ENCODE measurements at places on chromosomes 6 and 20.

DNA sequence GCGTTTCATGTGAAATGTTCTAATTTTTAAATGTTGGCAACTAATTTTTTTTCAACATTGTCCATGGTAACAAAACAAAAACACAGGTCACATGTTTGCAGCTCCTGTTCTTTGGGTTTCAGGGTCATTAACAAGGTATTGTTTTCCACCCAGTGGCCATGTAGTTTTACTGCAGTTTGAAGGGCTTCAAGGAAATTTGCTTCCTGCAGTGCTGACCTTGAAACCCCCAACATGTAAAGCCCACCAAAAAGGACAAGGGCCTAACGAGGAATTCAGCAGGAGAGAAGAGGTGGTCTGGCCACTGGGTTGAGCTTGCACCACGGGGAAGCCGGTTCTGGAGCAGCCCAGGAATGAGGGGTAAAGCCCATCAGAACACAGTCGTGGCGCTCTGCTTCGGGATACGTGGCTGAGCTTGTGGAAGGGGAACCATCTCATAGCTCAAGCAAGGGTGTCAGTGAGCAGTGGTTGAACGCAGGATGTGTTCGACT, 13.9 kb upstream of the KLHL31 start:
- DNase-seq: no peak

DNA sequence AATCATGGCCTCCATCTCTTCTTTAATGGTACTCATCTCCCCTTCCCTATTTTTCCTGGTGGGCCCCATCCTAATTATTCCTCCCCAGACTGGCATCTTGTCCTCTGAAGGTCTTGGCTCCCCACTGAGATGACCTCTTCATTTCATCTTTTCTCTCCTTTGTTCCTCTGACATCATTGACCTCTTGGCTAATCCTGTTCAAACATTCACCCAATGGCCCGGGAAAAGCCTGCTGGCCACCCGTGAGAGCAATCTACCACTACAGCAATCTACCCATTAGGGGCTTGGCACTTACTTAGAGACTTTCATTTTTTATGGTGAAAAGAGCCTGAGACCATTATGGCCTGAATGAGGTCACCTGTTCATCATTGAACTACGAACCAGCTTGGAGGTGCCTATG, 130.8 kb downstream of the DNAH8 start:
- no peak for DNase-seq

DNA sequence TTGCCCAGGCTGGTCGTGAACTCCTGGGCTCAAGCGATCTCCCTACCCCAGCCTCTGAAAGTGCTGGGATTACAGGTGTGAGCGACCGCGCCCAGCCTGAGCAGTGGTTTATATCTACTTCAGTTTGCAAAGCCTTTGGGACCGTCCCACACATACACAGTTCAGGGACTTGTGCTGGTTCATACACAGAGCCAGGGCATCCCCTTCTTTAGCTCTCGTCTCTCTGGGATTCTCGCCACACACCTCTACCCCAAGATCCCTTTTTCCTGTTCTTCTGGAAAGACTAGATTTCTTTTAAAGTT, 12.5 kb downstream of the CAP2 start:
- no peak for DNase-seq

DNA sequence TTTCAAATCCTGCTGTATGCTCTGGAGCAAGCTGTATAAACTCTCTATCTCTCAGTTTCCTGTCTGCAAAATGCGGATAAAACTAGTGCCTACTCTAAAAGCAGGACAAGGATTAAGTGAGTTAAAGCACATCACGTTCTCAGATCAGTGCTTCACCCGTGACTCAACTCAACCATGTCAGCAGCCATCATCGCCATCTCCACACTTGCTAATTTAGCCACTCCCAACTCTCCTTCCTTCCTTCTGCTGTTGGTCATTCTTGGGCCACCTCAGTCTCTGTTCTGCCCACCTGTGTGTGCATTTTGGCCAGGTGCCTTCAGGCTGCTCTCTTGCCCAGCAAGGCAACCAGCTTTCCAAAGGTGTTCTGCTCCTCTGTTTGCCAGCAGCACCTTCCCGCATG, 260.0 kb upstream of the CDYL start:
- no peak for DNase-seq

DNA sequence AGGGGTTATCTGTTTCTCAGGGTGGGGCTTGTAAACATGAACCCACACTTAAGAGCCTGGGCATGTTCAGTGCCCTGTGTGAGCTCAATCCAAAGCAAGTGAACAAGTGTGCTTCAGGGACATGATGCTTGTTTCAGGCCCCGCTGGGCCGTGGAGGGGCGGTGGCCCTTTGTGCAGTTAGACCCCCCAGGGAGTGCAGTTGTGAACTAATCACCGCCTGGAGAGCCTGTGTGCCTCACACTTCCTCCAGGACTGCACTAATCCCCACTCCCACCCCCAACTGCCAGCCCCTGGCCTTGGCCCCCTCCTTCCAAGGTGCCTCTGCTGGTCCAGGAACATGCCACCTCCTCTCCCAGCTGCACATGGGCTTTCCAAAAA, 58.1 kb downstream of the RREB1 start:
- DNase-seq: no peak

GRCh38 chr6:35955970-35956369, 35.1 kb upstream of the SRPK1 start:
- DNase-seq: no peak

GRCh38 chr20:44056010-44056698, 130.8 kb downstream of the JPH2 start:
- peak; percentile 24 for DNase-seq

GRCh38 chr6:7170117-7170732, 62.5 kb downstream of the RREB1 start:
- DNase-seq: no peak

- no peak for DNase-seq
These were observed 83.8 kb downstream of the SASH1 start for GRCh38 chr6:148426317-148426977.

DNA sequence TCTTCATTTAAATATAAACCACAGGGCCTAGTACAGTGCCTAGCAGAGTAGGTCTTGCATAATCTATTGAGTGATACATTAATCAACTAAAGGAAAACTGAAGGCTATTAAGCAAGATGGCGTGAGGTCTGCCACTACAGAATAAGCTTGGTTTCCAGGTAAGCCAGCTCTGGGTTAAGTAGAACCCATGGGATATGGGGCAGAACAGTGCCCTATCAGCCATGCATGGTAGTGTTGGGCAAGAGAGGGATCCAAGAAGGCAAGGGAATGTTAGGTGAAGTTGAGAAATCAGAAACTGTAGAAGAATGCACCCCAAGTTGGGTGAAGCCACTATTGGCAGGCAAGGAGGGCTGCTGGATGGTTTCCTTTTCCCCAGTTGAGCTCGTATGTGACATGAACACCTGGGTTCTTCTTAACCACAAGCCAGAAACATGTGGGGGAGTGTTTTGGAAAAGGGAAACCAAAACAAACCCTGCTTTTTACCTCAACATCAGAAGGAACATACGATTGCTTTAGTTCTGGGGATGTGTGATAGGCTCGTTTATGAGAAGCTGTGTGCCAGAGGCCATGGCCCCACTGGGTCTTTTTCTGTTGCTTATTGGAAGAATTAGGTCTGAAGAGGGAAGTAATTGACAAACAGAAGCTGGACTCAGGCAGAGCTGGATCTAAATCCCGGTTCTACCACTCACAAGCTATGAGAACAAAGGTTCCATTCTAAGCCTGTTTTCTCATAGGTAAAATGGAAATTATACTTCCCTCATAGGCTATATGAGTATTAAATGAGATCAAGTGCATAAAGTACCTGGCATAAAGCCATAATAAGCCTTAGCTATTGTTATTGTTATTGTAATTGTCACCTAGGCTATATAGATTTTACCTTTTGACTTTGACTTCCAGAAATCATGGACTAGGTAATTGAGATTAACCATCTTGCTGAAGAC, 33.5 kb downstream of the NEDD9 start:
- DNase-seq: no peak

- no peak for DNase-seq
These were observed 106.2 kb downstream of the DST start for GRCh38 chr6:56536536-56536935.

GRCh38 chr6:152636609-152637295, 410 bp downstream of the SYNE1 start:
- no peak for DNase-seq

DNA sequence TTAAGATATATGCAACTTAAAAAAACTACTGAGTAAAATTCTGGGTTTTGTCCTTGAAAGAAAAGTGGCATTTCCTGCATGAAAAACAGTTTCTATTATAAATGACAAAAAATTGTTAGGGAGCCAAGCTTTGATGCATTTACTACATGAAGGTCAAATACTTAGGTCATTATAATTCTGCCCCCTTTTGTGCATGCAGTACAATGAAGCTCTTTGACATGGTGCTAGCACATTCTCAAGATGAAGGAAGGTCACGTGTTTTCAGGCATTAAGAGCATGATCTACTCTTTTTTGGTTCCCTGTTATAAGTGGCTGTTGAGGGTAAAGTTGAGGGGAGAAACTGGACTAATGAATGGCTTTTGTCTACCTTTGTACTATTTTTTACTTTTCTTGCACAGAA, 72.7 kb downstream of the FOXO3 start:
- no peak for DNase-seq

- no peak for DNase-seq
These were observed 85.2 kb upstream of the ELOVL5 start for GRCh38 chr6:53433951-53434285.

GRCh38 chr6:27178407-27178730, 69.1 kb upstream of the PRSS16 start:
- no peak for DNase-seq

DNA sequence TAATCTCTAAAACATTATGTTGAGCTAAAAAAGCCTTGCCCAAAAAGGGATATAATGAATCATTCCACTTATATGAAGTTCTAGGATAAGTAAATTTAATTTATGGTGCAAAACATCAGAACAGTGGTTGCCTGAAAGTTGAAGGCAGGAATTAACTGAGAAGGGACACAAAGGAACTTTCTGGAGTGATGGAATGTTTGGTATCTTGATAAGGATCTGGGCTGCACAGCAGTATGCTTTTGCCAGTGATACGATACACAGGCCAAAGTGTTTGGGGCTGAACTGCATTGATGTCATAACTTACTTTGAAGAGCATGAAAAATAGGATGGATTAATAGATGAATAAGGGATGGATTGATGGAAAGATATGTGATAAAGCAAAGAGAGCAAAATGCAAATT, 146.1 kb upstream of the LRFN2 start:
- DNase-seq: no peak

GRCh38 chr6:80742481-80742880, 636.0 kb downstream of the BCKDHB start:
- DNase-seq: no peak

DNA sequence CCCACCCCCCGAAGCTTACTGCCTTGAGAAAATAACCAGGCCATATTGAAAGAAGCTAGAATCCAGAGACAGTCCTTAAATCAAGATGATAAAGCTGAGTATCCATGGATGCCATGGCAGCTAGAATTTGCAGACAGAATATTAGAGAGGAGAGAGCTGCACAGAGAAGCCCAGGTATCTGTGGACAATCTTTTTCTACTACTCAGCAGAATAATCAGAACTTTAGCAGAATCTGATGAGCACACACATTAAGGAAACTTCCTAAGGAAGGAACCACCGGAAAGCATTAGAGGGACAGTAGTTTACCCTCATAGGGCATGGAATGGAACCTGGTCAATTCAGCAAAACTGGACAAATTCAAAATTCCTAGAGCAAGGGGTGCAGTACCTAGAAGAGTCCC, 1001.7 kb downstream of the HACE1 start:
- DNase-seq: no peak

DNA sequence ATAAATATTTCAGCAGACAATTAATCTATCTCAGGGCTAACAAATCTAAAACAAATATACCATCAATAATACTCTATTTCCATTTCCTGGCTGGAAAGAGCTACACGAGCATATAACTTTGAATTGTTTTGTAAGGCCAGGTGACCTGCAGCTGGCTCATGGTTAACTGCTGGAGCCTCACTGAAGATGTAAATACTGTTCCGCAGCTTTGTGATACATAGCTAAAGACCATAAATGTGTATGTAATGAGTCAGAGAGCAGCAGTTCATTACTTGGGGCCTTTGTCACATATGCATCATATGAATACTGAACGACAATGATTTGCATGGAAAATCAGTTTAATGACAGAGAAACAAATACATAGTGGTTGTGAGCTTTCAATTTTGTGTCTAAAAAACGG, 109.4 kb upstream of the CCN2 start:
- DNase-seq: no peak

GRCh38 chr20:2757969-2758368, 42.5 kb downstream of the CPXM1 start:
- no peak for DNase-seq

DNA sequence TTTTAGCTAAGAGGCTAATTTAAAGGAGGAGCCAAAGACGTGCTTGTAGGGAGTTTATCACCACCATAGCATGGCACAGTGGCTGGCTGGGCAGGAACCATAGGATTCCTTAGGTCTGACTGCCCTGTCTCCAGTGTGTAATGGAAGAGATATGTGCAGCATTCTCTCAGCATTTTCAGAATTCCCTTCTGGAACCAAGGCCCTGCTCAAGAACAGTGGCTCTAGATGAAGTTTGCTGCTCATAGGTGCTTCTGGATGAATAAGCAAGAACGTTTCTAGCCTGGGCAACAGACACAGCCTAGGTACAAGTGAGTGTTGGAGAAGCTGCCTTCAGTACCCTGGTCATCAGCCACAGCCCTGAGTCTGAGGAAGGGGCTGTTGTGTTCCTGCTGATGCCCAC, 69.1 kb downstream of the LCA5 start:
- DNase-seq: no peak

DNA sequence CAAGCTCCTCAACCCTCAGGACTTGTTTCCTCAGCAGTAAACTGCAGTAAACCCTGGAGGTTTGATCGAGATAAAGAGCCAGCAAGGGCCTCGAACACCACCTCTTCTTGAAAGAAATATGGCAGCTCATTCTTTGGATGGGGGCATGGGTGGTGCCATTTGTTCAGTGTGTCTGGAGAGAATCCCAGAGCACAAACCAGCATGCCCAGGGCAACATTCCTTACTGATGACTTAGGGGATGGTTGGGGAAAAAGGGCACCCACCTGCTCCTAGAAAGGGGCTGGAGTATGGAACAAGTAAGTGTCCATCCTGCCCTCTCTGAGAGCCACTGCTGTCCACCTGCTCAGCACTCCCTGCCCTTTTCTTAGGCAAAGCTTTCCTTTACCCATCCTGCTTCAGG, 31.3 kb upstream of the ZFAND3 start:
- DNase-seq: no peak

DNA sequence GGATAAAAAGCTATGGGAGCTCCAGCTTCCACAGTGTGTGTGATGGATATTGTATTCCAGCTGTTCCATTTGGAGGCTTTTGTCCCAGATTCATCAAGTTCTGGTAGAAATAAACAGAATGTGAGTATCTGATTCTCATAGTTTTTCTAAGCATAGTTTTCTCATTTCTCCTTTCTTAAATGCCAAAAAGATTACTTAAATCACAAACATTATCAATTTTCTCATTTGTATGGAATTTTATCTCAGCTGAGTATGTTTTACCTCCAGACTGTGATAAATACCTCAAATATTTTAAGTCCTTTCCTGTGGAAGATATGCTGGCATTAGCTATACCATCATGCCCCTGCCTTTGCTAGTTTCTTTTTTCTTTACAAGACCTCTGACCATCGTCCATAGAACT, 767.3 kb downstream of the TFAP2A start:
- no peak for DNase-seq
